ENCODE measurements at places on chromosomes 11 and 22. TPM values are rescaled to one million over a fixed set of nuclear protein-coding genes. Genes with fewer than 3 reads are reported as not detected.

DNA sequence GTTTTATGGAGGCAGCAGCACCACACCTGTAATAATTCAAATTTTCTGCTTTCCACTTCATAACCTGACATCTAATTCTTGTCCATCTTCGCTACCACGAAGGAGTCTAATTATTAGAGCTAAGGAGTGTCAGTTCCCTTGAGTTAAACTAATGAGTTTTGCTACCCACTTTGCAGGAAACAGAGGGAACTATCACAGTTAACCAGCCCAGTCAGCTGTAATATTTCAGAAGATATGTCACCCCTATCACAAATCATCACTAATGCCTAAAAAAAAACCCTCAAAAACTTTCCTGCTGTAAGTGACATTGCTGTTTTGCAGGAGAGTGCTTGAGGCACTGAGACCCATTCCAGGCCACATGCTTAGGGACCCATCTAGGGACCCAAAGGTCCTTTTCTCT is 8.4 kb downstream of the TECTA start:
- no peak for DNase-seq

DNA sequence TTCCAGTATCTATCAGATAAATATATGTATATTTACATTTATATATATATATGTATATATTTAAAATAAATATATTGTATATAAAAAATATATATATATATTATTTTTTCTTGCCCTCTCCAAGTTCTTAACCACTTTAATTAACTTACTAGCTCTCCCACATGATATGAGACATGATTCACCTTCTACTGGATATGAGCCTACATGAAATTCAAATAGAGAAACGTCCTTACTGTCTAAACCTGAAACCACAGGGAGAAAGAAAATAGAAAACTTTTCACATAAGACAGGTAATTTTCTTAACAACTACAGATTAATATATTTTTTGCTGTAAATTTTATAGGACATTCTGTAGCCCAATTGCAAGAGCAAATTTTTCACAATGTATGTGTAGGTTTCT is 391.6 kb downstream of the ETS1 start:
- no peak for DNase-seq

- peak; percentile 86 for DNase-seq
These were observed 89.2 kb downstream of the PLEKHA7 start for GRCh38 chr11:16924826-16925560.

- DNase-seq, result no peak
These were observed 50.8 kb downstream of the BUD13 start for GRCh38 chr11:116721988-116722387.

DNA sequence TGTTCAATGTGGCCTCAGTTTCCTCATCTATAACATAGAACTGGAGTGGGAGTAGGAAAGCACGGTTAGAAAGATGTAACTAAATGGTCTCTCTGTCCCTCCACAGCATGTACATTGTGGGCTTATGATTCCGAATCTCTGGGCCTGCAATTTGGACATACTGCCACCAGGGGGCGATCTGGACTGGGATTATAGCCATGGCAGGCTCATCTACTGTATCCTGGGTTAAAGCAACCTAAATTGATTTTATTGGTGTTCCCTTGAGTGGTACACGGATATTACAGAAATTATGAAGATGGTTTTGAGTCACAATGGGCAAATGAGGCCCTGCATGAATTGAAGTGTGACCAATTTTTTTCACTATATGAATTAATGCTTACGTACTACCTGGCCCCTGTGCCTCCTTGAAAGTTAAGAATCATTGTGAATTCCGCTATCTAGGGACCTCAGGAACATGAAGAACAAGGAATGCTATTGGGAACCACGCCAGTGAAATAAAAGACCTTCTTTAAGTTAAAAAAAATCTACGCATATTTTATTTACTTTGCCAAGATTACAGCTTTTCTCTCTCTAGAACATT is 32.9 kb downstream of the TST start:
- DNase-seq, result peak; percentile 78

DNA sequence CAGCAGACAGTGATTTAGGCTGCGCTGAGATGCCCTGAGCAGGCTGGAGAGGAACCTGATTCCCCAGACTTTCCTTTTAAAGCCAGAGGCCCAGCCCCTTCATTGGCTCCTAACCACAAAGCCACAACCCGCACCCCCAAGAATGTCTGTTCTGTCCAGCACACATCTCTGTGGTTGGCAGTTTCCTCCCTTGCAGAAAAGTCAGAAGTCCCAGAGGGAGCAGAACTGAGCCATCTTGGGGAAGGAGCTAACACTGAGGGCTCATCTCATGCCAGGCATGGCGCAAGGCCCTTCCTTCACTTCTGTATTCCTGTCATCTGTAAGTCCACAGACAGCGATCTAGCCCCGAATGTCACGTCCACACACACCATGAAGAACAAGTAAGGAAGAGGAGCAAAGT is 97.1 kb upstream of the SYT13 start:
- no peak for DNase-seq

DNA sequence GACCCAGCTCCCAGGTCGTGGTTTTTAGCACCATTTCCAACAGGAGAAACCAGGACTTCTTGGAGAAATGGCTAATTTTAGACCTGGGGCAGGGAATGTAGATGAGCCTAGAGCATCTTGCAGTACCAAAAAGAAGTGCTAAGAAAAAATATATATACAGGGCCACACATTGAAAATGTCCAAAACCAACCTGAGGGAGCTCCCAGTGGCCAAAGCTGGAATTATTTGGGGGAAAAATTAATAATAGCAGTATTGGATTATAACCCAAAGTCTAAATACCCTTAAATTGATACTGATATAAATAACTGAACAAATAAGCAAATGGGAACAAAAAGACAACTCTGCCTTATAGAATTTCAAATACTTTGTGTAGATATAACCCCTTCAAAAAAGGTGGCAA is 108.0 kb downstream of the PARVA start:
- no peak for DNase-seq

- peak; percentile 36 for DNase-seq
These were observed 1.1 kb upstream of the PITPNB start for GRCh38 chr22:27919942-27920755.

GRCh38 chr11:35106595-35106994 is 32.4 kb upstream of the CD44 start:
- no peak for DNase-seq

DNA sequence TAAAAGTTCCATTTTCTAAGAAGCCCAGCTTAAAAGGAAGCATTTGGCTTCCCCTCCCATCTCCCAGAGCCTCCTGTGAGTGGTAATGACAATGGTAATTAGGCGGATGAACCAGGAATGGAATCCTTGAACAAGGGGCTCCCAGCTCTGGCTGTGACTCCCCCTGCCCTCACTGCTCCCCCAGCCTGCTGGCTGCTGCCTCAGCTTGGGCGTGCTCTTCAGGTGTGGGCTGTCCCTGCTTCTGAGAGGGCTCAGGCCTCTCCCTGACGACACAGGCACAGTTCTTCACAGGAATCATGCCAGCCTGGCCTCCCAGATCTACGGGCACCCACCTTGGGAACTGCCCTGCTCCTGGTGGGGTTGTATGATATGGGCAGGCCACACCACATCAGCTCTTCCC is 81.7 kb upstream of the NARS2 start:
- DNase-seq, result no peak

DNA sequence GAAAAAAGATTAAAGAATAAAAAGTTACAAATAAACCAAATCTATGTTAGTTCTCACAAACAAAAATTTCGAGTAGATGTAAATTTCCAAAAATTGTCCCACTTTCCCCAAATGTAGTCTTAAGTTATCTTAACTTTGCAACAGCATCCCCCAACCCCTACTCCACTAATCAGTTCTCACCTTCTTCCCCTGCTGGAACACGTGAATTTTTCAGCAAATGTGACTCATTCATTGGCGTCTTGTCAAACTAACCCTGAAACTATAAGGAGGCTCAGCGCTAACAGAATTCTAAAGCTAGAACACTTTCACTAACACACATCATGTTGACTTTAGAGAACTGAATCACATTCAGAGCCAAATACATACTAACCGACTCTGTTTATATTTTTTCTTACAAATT is 46.1 kb downstream of the PHF21A start:
- no peak for DNase-seq

GRCh38 chr11:11445441-11446185 is 92.6 kb upstream of the CSNK2A3 start:
- no peak for DNase-seq

DNA sequence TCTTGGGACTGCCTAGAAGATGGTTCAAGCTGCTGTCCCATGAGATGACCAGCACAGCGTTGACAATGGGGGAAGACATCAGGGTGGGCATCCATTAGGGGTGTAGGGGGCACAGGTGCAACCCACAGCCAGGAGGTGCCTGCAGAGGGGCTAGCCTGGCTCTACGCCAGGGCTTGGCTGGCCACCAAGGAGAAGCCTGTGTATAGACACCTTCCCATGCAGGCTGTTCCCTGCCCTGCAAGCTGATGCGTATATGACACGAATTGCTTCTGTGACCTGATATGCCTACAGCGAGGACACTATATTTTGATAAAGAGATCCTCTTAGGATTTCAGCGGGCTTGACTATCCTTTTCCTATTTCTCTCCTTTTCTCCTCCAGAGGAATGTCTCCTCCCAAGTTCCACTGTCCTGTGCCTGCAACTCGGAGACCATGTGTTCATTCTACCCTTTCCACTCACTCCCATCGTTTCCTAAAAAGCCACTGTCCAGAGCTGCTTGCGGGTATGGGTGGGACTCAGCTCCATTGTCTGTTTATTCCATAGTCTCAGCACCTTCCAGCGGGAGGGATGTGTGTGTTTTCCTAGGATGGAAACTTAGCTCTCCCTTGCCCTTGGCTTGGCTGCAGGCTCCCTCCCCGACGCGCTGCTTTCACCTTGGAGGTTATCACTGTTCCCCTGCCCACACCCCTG is 56.1 kb downstream of the ST14 start:
- DNase-seq, result no peak

DNA sequence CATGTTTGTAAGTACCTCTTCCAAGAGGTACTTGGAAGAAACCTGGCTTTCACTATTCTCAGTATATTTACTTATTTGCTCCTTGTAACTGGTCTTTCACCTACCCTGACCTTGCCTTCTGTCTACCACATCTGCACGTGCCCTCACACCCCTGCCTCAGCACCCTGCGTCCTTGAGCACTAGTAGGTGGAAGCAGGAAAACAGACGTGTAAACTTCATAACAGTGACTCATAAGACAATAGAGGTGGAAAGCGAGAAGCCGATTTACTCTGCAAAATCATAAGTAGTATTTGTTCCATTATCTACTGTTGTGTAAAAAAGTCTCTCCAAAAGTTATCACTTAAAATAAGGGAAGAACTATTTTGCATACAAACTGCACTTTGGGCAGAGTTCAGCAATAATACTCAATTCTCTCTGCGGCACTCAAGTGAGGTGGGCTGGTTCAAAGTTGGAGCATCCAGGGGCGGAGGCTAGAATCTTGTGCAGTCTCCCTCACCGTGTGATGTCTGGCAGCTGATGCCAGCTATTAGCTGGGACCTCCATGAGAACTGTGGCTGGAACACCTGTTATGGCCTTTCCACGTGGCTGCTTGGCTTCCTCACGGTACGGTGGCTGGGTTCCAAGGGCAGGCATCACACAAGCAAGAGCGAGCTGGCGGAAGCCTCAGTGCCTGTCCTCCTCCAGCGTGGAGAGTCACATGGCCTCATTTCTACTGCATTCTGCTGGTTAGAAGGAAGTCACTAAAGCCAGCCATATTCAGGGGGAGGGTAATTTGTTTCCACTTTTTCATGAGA is 30.4 kb downstream of the PACS1 start:
- DNase-seq, result peak; percentile 60

DNA sequence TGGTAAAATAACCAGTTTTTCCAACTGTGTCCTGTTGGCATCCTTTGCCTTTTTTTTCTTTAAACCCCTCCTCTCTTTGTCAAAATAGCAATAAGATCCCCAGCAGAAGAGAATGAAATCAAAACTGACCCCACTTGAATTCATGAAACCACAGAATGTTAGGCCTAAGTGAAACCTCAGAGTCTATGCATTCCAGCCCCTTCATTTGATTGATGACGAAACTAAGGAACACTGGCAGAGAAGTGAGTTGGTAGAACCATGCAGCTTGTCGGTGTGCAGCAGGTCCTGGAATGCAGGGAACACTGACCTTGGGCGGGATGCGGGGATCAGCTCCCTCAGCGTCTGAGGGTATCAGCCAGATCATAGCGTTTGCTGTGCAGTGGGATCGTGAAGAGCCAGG is 57.5 kb downstream of the GRK3 start:
- DNase-seq, result no peak

DNA sequence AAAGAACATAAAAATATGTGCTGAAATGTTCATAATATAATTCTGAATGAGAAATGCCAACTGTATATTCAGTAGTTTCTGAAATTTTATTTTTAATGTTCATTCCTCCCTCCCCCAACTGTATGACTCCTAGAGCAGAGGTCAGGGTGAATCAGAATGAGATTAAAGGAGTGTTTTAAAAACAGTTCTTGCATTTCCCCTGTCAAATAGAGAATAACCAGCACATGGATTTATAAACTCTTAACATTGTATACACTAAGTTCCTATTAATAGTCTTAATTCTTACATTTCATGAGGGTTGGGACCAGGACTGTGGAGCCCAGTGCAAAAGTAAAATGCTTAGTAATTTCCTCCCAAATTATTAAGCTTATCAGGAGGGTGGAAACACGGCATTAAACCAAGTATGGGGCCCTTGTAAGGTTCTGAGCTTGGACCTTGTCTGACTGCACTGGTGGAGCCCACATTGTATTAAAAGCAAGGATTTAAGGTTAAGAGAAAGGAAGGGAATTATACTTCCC is 474.6 kb upstream of the RAG2 start:
- no peak for DNase-seq

- DNase-seq, result no peak
These were observed 346.6 kb upstream of the NCAM1 start for GRCh38 chr11:112614605-112615004.

DNA sequence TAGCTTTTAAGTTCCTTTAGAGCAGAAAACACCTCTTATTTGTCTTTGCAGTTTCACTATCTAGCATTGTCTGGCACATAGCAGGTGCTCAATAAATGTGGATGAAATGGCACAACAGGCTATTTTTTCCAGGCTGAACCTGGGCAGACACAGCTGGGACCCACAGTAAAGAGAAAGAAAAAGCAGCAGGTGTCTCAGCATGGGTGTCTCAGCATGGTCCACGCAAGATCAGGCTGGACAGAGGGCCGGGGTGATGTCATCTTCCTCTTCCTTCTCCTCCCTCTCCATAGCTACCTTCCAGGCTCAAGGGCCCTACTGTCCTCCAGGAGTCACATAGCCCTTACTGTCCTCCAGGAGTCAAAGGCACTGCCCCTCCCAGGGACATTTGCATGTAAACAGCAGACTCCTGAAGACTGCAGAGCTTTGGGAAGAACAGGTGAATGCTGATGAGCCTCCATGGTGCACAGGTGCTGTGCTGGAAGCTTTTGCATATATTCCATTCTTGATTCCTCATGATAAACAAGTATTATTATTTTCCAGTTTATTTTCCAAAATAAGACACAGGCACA is 65.2 kb downstream of the DSCAML1 start:
- DNase-seq, result no peak

WNT11 gene
- total RNA-seq, result 3.6 TPM

HTR3B gene
- not detected for total RNA-seq

SPDYC gene
- total RNA-seq, result not detected

KCNQ1 gene
- total RNA-seq, result 51.4 TPM

OR8D1 gene
- total RNA-seq, result not detected

AQP11 gene
- 4.3 TPM for total RNA-seq

F2 gene
- total RNA-seq, result not detected

SMC1B gene
- total RNA-seq, result not detected

ZNF214 gene
- 1.9 TPM for total RNA-seq

CHRM1 gene
- total RNA-seq, result 1.8 TPM

KCTD14 gene
- 19.5 TPM for total RNA-seq

GLYATL2 gene
- not detected for total RNA-seq

KCNK4 gene
- not detected for total RNA-seq

Measured in colonic mucosa (tissue), 4 donors.